ENCODE measurements at places on chromosomes 13 and 19. TPM values are rescaled to one million over a fixed set of nuclear protein-coding genes. Genes with fewer than 3 reads are reported as not detected.

The MYH14 gene
- 0.60 TPM for total RNA-seq

The PODNL1 gene
- 8.7 TPM for total RNA-seq

The MAST3 gene
- 7.1 TPM for total RNA-seq

The UBE2L5 gene
- total RNA-seq: 1.2 TPM

The ZNF491 gene
- total RNA-seq: 2.9 TPM

The RFPL4AL1 gene
- not detected for total RNA-seq

The MYO16 gene
- total RNA-seq: 0.43 TPM

The DOCK6 gene
- total RNA-seq: 73.2 TPM

The PLVAP gene
- total RNA-seq: 151 TPM

The ZNF418 gene
- total RNA-seq: 6.5 TPM

The ONECUT3 gene
- not detected for total RNA-seq

The MTUS2 gene
- 0.71 TPM for total RNA-seq

The ZNF99 gene
- 0.32 TPM for total RNA-seq

The ZNF723 gene
- not detected for total RNA-seq

The OR7C2 gene
- not detected for total RNA-seq

The LRRC4B gene
- 14.2 TPM for total RNA-seq

The GSX1 gene
- total RNA-seq: not detected

The CYP4F2 gene
- total RNA-seq: not detected

The C2CD4C gene
- total RNA-seq: 1.1 TPM

The ZSCAN4 gene
- not detected for total RNA-seq

The CERS1 gene
- 0.38 TPM for total RNA-seq

The SLITRK6 gene
- total RNA-seq: 0.38 TPM

The ZNF57 gene
- 2.4 TPM for total RNA-seq

The POU2F2 gene
- total RNA-seq: 3.1 TPM

The KLK7 gene
- total RNA-seq: not detected

The N4BP2L2 gene
- 137 TPM for total RNA-seq

The RFX1 gene
- total RNA-seq: 7.8 TPM

The XPO4 gene
- 11.8 TPM for total RNA-seq

The PTPRH gene
- total RNA-seq: 0.81 TPM

The ZNF708 gene
- total RNA-seq: 14.9 TPM

The CEACAM4 gene
- 1.4 TPM for total RNA-seq

The CACNG7 gene
- not detected for total RNA-seq

The ATP8A2 gene
- total RNA-seq: 0.60 TPM

The NAA16 gene
- total RNA-seq: 17.2 TPM

The FDX2 gene
- total RNA-seq: 11.4 TPM

The ZNF560 gene
- not detected for total RNA-seq

Data from posterior vena cava (tissue), 2 donors.